ENCODE measurements at places on chromosomes 1 and 21.

DNA sequence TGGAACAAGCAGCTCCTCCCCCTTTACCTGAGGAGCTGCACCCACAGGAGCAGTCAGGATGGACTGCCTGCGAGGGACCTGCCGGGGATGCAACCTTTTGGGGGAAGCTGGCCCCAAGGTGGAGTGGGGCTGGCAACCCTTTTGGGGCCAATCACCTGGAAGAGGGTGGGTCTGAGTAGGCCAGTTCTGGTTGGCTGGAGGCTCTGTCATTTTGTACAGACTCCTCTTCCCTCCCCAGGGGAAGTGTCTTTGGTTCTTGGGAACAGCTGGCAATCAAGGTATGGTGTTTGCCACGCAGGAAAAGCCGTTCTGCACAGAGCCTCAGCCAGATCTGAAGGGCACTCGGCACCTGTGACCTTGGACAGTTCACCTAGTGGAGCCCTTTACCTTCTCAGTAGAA lies 280 bp upstream of the A3GALT2 start:
- no peaks in the 10 kb centered on the region for H3K27me3 ChIP-seq
- no peak for DNase-seq
- H3K36me3 ChIP-seq = peaks cover 27% of the 10 kb centered on the region
- no peak overlapping the region for H3K4me3 ChIP-seq
- H3K4me1 ChIP-seq = no peaks in the 10 kb centered on the region
- no peak overlapping the region for H3K27ac ChIP-seq

DNA sequence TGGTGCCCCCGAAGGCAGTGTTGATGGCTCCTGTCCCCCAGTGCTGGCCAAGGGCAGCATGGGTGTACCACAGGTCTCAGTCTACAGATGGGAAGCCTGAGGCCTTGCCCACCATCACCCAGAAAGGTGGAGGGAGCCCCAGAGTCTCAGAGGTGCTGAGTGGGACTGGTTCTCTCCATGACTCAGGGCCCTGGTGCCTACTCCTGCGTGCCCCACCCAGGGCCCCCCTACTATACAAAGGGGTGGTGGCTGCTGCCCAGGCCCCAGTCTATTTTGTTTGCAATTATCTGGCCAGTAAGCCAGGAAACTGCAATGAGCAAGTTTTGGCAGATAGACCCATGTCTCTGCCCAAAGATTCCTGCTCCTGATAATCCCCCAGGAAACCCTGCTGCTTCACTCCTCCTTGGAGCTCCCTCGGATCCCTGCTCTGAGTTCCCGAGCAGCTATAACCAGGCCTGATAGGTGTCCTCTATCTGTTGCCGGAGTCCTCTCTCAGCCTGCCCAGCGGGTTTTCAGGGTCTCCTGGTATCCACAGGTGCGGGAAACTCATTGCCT lies 41.7 kb downstream of the EDN2 start:
- no peak overlapping the region for H3K4me3 ChIP-seq
- no peak for DNase-seq
- H3K27ac ChIP-seq = no peak overlapping the region

DNA sequence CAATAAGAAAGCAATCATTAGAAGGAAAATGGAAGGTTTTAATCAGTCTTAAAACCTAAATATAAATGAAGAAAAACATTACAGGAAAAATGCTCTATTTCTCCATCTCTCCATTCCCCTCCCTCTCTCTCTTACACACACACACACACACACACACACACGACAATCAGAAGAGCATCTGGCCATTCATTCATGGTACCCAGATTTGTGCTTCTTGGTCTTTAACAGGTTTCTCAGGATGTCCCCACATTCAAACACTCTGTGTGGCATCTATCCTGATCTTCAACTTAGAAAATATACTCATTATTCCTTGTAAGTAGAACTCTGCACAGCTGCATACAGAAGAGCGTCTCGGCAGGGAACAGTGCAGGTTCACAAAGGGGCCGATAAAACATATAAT lies 779 bp downstream of the LRRC40 start:
- H3K36me3 ChIP-seq = no peaks in the 10 kb centered on the region
- peaks cover 66% of the 10 kb centered on the region for H3K4me1 ChIP-seq
- H3K27ac ChIP-seq = peak overlapping the region; percentile 97
- H3K4me3 ChIP-seq = peak overlapping the region; percentile 93
- DNase-seq = no peak

- H3K36me3 ChIP-seq = no peaks in the 10 kb centered on the region
- H3K4me3 ChIP-seq = no peak overlapping the region
- H3K4me1 ChIP-seq = no peaks in the 10 kb centered on the region
- H3K27ac ChIP-seq = no peak overlapping the region
Observed at GRCh38 chr1:154148807-154149206, 6.1 kb downstream of the NUP210L start.

DNA sequence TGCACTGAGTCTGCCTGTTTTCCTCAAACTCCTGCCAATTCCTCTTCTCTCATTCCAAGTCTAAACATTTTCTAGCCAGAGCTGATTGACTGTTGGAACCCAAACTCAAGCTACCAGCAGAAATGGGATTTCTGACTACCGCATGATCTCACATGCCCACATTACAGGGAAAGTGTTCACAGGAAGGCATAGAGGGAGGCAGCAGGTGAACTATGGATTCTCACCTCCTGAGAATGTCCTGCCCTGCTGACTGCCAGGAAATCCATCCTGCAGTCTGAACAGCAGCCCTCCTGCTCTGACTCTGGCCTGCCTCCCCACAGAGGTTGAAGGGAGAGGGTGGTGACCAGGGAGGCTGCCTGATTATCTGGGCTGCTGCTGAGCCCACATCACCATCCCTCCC lies 22.5 kb downstream of the IQGAP3 start:
- no peaks in the 10 kb centered on the region for H3K4me1 ChIP-seq
- no peaks in the 10 kb centered on the region for H3K36me3 ChIP-seq
- no peak overlapping the region for H3K27ac ChIP-seq
- H3K27me3 ChIP-seq = no peaks in the 10 kb centered on the region
- no peak for DNase-seq

- H3K36me3 ChIP-seq = no peaks in the 10 kb centered on the region
- DNase-seq = no peak
- no peaks in the 10 kb centered on the region for H3K27me3 ChIP-seq
Observed at GRCh38 chr1:70044832-70045231, 160.5 kb downstream of the LRRC40 start.

- peak overlapping the region; percentile 45 for H3K27ac ChIP-seq
- no peak overlapping the region for H3K4me3 ChIP-seq
- peaks cover 47% of the 10 kb centered on the region for H3K4me1 ChIP-seq
- H3K27me3 ChIP-seq = no peaks in the 10 kb centered on the region
Observed at GRCh38 chr1:25795946-25796810, 3.8 kb upstream of the SELENON start.

DNA sequence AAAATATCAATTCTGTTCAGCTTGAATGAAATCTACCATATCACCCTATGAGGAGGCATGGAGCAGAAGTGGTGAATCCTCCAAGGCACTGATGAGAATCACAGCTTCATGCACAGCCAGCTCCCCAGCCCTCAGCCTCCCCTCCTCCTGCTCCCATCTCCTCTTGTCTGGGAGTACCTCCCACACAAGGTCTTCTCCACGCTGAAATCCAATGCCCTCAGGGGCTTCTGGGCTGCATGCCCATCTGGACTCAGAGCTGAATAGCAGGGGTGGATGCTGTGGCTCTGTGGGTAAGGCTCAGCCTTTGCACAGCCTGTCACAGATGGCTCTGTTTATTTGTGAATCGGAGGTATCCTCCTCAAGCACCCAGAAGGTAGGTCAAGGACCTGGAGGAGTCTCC lies 48.6 kb downstream of the KCNC4 start:
- no peak for DNase-seq
- no peak overlapping the region for H3K27ac ChIP-seq

GRCh38 chr1:113980110-113980509 lies 836 bp downstream of the OLFML3 start:
- H3K27ac ChIP-seq = no peak overlapping the region
- no peaks in the 10 kb centered on the region for H3K4me1 ChIP-seq
- no peaks in the 10 kb centered on the region for H3K27me3 ChIP-seq
- DNase-seq = no peak
- peaks cover 3% of the 10 kb centered on the region for H3K36me3 ChIP-seq
- no peak overlapping the region for H3K4me3 ChIP-seq

DNA sequence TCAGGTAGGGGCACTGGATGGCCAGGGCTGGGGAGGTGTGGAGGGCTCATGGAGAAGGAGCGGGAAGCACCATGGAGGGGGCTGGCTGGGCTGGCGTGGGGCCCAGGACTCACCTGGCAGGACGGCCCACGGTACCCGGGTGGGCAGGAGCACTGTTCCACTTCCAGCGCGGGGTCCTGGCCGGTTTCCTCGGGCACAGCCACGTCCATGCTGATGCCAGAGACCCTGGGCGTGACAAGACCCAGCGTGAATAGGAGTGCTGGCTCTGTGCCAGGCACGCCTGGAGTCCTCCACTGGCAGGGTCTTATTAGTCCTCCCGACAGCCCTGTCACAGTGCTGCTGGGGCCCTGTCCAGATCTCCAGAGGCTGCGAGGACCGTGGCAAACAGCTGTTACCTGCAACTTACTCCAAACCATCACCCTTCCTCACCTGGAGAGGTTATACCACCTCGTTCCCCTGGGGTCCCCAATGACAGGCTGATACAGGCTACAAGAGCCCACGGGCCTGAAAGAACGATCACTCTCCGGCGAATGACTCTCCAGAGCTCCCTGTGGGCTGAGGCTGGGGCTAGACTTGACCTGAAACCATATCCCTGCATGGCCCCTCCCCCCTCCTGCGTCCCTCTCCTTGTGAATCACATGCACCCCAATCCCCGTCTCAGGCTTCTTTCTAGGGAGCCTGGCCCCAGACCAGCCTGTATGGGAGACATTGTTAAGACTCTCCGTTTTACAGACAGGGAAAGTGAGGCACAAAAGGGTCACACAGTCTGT lies 62.1 kb downstream of the HSPG2 start:
- no peak for DNase-seq
- H3K27me3 ChIP-seq = no peaks in the 10 kb centered on the region
- no peaks in the 10 kb centered on the region for H3K4me1 ChIP-seq
- no peaks in the 10 kb centered on the region for H3K36me3 ChIP-seq
- no peak overlapping the region for H3K4me3 ChIP-seq
- H3K27ac ChIP-seq = no peak overlapping the region

- peaks cover 61% of the 10 kb centered on the region for H3K36me3 ChIP-seq
- H3K4me3 ChIP-seq = peak overlapping the region; percentile 39
- peak overlapping the region; percentile 71 for H3K27ac ChIP-seq
- no peaks in the 10 kb centered on the region for H3K27me3 ChIP-seq
Observed at GRCh38 chr21:42424914-42425541, 21.3 kb downstream of the UBASH3A start.

DNA sequence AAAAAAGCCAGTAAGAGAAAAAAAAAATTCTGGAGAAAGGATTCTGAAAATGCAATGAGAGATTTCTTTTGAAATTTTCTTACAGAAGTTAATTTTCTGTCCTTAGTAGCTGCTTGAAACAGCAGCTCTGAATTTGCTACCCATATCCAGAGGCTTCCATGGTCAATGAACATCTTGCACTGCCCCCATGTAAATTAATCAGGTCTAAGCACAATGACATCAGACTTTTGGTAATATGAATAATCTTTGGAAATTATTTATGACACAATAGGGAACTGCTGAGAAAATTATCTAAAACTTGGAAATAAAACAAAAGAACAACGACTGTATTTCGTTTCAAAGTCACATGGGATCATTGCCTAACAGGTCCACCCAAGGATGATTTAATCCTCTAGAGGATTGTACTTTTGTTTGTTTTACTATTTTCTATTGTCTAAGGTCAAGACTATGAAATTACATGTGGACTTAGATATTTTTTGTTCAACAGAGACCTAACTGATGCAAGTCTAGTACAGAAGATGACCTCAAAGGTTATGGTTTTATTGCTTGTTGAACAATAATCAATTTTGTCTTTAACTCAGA lies 312.1 kb downstream of the BACH1 start:
- no peaks in the 10 kb centered on the region for H3K36me3 ChIP-seq
- H3K4me3 ChIP-seq = no peak overlapping the region
- no peaks in the 10 kb centered on the region for H3K4me1 ChIP-seq

DNA sequence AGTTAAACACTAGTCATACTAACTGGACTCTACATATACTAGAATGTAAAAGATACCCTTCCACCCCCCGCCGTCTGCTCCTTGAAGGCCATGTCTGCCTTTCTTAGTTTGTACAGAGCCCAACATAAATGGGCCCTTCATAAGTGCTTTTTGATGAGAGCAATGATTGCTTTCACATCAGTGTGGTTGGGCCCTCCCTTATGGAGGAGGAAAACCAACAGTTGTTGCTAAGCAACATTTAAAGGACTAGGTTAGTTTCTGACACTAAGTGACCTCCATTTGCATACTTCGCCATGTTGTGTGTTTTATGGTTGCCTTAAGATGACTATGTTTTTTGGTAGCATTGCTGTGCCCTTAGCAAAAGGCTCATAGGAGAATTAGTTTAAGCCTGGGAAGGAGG lies 182.0 kb upstream of the SGIP1 start:
- peak; percentile 83 for DNase-seq
- no peaks in the 10 kb centered on the region for H3K27me3 ChIP-seq
- H3K36me3 ChIP-seq = peaks cover 5% of the 10 kb centered on the region
- H3K27ac ChIP-seq = peak overlapping the region; percentile 70
- H3K4me1 ChIP-seq = peaks cover 98% of the 10 kb centered on the region

GRCh38 chr1:8015036-8015808 lies 10.9 kb downstream of the ERRFI1 start:
- H3K27me3 ChIP-seq = no peaks in the 10 kb centered on the region
- no peak overlapping the region for H3K4me3 ChIP-seq
- H3K4me1 ChIP-seq = no peaks in the 10 kb centered on the region
- H3K27ac ChIP-seq = no peak overlapping the region
- H3K36me3 ChIP-seq = no peaks in the 10 kb centered on the region

DNA sequence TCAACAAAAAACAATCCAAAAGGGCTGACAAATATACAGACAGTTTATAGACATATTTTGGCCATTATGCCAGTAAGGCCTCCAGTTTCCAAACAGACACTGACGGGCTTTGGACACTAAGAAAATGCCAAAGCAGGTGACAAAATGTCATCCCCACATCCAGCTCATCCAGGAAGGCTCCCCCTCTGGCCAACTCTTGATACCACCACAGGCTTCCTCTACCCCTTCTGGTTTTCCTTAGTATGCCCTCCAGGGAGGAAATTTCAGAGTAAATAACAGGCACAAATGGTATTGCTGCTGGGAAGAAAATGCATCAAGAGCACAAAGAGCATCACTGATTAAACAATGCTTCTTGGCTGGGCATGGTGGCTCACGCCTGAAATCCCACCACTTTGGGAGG lies 225.3 kb downstream of the VAV3 start:
- H3K4me3 ChIP-seq = no peak overlapping the region
- no peaks in the 10 kb centered on the region for H3K4me1 ChIP-seq
- no peaks in the 10 kb centered on the region for H3K36me3 ChIP-seq
- no peaks in the 10 kb centered on the region for H3K27me3 ChIP-seq

GRCh38 chr1:163771637-163772036 lies 449.9 kb downstream of the NUF2 start:
- no peak overlapping the region for H3K4me3 ChIP-seq
- H3K4me1 ChIP-seq = no peaks in the 10 kb centered on the region
- no peaks in the 10 kb centered on the region for H3K36me3 ChIP-seq
- DNase-seq = no peak
- H3K27me3 ChIP-seq = no peaks in the 10 kb centered on the region

GRCh38 chr1:85230305-85230977 lies 29.0 kb downstream of the C1orf52 start:
- H3K4me1 ChIP-seq = no peaks in the 10 kb centered on the region
- DNase-seq = no peak
- H3K27ac ChIP-seq = no peak overlapping the region
- no peaks in the 10 kb centered on the region for H3K36me3 ChIP-seq
- H3K27me3 ChIP-seq = no peaks in the 10 kb centered on the region

GRCh38 chr1:116231752-116232151 lies 120.6 kb downstream of the MAB21L3 start:
- peaks cover 10% of the 10 kb centered on the region for H3K4me1 ChIP-seq
- H3K4me3 ChIP-seq = no peak overlapping the region
- no peaks in the 10 kb centered on the region for H3K27me3 ChIP-seq
- H3K36me3 ChIP-seq = no peaks in the 10 kb centered on the region
- no peak overlapping the region for H3K27ac ChIP-seq

GRCh38 chr1:221274373-221274772 lies 395.1 kb downstream of the HLX start:
- H3K4me1 ChIP-seq = no peaks in the 10 kb centered on the region
- DNase-seq = no peak
- H3K4me3 ChIP-seq = no peak overlapping the region
- H3K27me3 ChIP-seq = no peaks in the 10 kb centered on the region
- H3K27ac ChIP-seq = no peak overlapping the region

Measured in CD4-positive, alpha-beta memory T cell (primary cell).